ENCODE measurements at places on chromosomes 13 and 19. TPM values are rescaled to one million over a fixed set of nuclear protein-coding genes. Genes with fewer than 3 reads are reported as not detected.

ZNF90 gene
- 114 TPM for total RNA-seq

VSIG10L gene
- 14.1 TPM for total RNA-seq

CPB2 gene
- total RNA-seq, result not detected

COL4A1 gene
- 75.0 TPM for total RNA-seq

ANGPTL8 gene
- total RNA-seq, result not detected

C19orf67 gene
- total RNA-seq, result 0.35 TPM

ZNF709 gene
- total RNA-seq, result 3.0 TPM

KCNN1 gene
- 17.2 TPM for total RNA-seq

MCEMP1 gene
- not detected for total RNA-seq

FFAR1 gene
- total RNA-seq, result not detected

ZNF865 gene
- total RNA-seq, result 21.7 TPM

- no peaks in the 10 kb centered on the region for H3K4me1 ChIP-seq
- H3K27ac ChIP-seq, result no peak overlapping the region
- no peaks in the 10 kb centered on the region for H3K27me3 ChIP-seq
- no peak for DNase-seq
- no peaks in the 10 kb centered on the region for H3K36me3 ChIP-seq
Measured at GRCh38 chr13:112142401-112142930, 75.5 kb downstream of the SOX1 start.

DNA sequence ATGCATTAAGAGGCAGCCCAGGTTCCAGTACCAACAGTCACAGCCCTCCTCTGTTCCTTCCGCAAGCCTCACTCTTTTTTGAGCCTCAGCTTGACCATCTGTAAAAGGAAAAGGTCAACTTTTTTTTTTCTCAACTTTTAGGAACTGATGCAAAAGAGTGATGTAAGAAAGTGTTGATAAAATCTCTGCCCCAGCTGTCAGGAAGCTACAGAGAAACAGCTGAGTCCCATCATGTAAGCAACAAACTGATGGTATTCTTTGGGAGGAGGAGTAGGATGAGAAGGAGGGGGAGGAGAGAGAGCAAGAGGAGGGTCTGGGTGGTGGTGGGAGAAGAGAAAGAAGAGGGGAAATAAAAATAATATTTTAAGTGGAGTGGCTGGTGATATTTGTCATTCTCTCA lies 233.9 kb upstream of the TSHZ3 start:
- H3K4me3 ChIP-seq, result no peak overlapping the region
- H3K36me3 ChIP-seq, result no peaks in the 10 kb centered on the region
- no peak overlapping the region for H3K27ac ChIP-seq

DNA sequence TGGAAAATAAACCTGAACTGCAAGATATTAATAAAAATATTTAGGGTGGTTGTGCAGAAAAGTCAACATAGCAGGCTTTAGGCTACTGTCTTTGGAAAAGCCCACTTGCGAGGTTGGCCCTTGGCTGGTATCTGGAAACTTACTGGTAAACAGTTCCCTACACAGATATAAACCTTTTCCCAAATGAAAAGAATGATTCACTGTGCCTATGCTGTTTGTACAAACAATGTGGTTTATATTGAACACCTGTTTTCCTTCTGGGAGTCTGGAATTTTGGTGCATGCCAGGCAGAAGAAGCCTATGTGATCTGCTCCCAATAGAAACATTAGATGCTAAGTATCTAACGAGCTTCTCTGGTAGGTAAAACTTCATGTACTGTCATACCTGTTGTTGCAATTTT lies 29.7 kb upstream of the SOHLH2 start:
- no peaks in the 10 kb centered on the region for H3K4me1 ChIP-seq
- peaks cover 43% of the 10 kb centered on the region for H3K36me3 ChIP-seq
- no peaks in the 10 kb centered on the region for H3K27me3 ChIP-seq
- H3K27ac ChIP-seq, result no peak overlapping the region
- no peak for DNase-seq

- peak within 1 kb of the TSS; percentile 36 for H3K27ac ChIP-seq
- H3K4me1 ChIP-seq, result peaks cover 17% of the 10 kb centered on the region
- DNase-seq, result peak; percentile 83
- H3K27me3 ChIP-seq, result peaks cover 44% of the 10 kb centered on the region
- peaks cover 10% of the 10 kb centered on the region for H3K36me3 ChIP-seq
- H3K4me3 ChIP-seq, result peak within 1 kb of the TSS; percentile 65
Measured at GRCh38 chr19:3868770-3869456, at the start of gene ZFR2. Gene ZFR2, minus strand, starts transcription at chr19:3869038. Its CDS starts 21 bp downstream, at chr19:3869017.

- no peak for DNase-seq
- peaks cover 7% of the 10 kb centered on the region for H3K36me3 ChIP-seq
- no peak overlapping the region for H3K4me3 ChIP-seq
- no peaks in the 10 kb centered on the region for H3K27me3 ChIP-seq
Measured at GRCh38 chr19:40745402-40745780, 4.9 kb downstream of the ACTMAP start.

- no peaks in the 10 kb centered on the region for H3K4me1 ChIP-seq
- H3K27ac ChIP-seq, result no peak overlapping the region
- no peak overlapping the region for H3K4me3 ChIP-seq
- DNase-seq, result no peak
- no peaks in the 10 kb centered on the region for H3K27me3 ChIP-seq
Measured at GRCh38 chr13:31236211-31236786, 36.5 kb downstream of the B3GLCT start.

DNA sequence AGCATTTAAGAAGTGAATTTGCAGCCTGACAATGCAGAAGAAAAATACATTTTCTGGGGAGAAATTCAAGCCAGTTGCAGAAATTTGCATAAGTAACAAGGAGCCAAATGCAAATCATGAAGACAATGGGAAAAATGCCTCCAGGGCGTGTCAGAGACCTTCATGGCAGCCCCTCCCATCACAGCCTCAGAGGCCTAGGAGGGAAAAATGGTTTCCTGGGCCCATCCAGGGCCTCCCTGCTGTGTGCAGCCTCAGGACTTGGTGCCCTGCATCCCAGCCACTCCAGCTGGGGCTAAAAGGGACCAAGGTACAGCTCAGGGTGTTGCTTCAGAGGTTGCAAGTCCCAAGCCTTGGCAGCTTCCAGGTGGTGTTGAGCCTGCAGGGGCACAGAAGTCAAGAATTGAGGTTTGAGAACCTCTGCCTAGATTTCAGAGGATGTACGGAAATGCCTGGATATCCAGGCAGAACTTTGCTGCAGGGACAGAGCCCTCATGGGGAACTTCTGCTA lies 16.7 kb upstream of the ITM2B start:
- H3K4me3 ChIP-seq, result no peak overlapping the region
- DNase-seq, result no peak

- H3K27ac ChIP-seq, result no peak overlapping the region
- no peak for DNase-seq
- peaks cover 15% of the 10 kb centered on the region for H3K36me3 ChIP-seq
- no peak overlapping the region for H3K4me3 ChIP-seq
Measured at GRCh38 chr13:34594507-34594906, 347.6 kb upstream of the NBEA start.

DNA sequence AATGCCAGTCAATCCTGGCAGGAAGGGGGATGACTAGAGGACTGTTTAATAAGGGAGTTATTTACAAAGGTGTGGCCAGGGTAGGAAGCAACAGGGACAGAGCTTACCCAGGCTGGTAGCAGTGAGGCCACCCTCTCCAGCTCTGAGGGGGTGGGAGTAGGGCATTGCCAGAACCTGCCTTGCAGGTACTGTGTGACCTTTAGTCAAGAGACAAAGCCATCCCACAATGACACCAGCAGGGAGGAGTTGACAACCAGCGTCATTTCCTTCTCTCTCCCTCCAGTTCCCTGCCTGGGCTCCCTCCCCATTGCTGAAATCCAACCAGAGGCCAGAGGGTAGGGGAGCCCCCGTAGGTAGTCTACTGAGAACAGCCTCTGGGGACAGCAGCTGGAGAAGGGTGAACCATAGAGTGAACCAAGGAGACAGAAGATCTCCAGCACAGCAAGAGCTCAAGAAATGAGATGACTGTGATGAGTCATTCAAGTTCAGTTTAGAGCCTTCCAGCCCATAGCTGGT lies 33.3 kb upstream of the SPATA13 start:
- DNase-seq, result no peak
- H3K36me3 ChIP-seq, result peaks cover 12% of the 10 kb centered on the region
- no peak overlapping the region for H3K4me3 ChIP-seq
- peaks cover 29% of the 10 kb centered on the region for H3K4me1 ChIP-seq
- no peak overlapping the region for H3K27ac ChIP-seq

GRCh38 chr13:114127473-114128347 lies 4.7 kb downstream of the RASA3 start:
- peaks cover 10% of the 10 kb centered on the region for H3K27me3 ChIP-seq
- no peak overlapping the region for H3K4me3 ChIP-seq
- no peak for DNase-seq

DNA sequence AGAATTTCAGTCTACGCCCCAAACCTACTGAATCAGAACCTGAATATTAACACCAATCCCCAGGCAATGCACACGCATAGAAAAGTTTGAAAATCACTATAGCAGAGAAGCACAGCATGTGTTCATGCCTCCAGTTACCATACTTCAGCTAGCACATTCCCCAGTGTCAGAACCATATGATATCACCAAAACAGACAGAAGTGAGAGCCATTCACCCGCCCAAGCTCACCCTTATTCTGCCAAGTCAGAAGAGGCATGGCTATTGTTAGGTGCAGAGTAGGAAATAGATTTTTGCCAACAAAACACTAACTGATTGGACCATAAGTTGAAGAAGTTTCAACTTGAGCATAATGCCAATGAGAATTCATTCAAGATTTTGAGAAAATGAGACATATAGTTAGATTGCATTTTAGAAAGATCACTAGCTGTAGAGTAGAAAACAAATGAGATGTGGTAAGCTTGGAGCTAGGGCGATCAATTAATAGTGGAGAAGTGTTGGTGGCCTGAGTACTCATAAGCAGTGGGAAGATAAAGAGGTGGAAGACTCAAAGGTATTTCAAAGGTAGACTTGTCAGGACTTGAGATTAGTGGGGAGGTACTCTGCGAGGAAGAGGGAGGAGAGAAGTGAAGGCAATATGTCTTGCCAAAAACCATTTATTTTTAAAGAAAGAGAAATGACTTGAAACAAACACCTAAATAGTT lies 492.4 kb downstream of the SUCLA2 start:
- no peaks in the 10 kb centered on the region for H3K36me3 ChIP-seq
- H3K4me1 ChIP-seq, result no peaks in the 10 kb centered on the region
- DNase-seq, result no peak
- no peaks in the 10 kb centered on the region for H3K27me3 ChIP-seq
- no peak overlapping the region for H3K4me3 ChIP-seq

GRCh38 chr19:3365836-3366752 lies at the start of gene NFIC:
Gene NFIC, plus strand, starts transcription at chr19:3366583. Its CDS starts 54 bp downstream, at chr19:3366637.
- no peak for DNase-seq
- no peak within 1 kb of the TSS for H3K27ac ChIP-seq
- peaks cover 49% of the 10 kb centered on the region for H3K4me1 ChIP-seq
- H3K36me3 ChIP-seq, result no peaks in the 10 kb centered on the region

- H3K4me3 ChIP-seq, result no peak overlapping the region
- peaks cover 53% of the 10 kb centered on the region for H3K36me3 ChIP-seq
- H3K4me1 ChIP-seq, result no peaks in the 10 kb centered on the region
- no peak for DNase-seq
- H3K27ac ChIP-seq, result no peak overlapping the region
Measured at GRCh38 chr19:5220361-5220760, 120.3 kb downstream of the PTPRS start.

- no peak overlapping the region for H3K27ac ChIP-seq
- H3K27me3 ChIP-seq, result no peaks in the 10 kb centered on the region
Measured at GRCh38 chr13:28615916-28616446, 42.9 kb upstream of the POMP start.

DNA sequence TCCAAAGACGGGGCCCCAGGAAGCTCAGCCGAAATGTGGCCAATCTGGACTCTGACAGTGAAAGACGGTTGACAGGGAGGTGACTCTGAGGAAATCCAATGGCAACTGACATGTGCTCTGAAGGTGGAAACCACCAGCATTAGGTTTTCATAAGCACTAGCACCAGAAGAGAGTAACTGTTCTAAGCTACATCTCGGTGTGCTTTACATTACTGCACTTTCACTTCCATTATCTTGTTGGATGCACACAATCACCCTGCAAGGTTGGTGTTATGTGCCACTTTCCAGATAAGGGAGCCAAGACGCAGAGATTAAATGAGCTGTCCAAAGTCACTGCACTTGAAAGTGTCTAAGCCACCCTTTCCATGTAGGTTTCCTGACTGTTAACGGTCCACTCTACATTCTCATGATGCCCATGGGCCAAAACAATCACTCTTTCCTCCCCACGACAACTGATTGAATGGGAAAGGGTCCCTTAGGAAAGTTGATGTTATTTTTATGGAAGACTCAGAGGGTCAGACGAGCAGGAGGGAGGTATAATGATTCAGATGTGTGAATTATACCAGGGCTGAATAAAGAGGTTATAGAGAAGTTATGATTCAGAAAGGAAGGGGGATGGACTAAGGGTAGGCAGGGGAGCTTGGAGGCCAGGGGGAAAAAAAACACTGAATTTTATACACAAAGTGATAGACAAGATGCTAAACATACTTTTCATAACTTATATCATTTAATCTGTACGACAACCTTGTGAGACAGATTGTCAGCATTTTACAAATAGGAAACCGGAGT lies 52.8 kb downstream of the RUBCNL start:
- no peak for DNase-seq
- H3K27ac ChIP-seq, result no peak overlapping the region
- H3K4me3 ChIP-seq, result no peak overlapping the region
- no peaks in the 10 kb centered on the region for H3K27me3 ChIP-seq

DNA sequence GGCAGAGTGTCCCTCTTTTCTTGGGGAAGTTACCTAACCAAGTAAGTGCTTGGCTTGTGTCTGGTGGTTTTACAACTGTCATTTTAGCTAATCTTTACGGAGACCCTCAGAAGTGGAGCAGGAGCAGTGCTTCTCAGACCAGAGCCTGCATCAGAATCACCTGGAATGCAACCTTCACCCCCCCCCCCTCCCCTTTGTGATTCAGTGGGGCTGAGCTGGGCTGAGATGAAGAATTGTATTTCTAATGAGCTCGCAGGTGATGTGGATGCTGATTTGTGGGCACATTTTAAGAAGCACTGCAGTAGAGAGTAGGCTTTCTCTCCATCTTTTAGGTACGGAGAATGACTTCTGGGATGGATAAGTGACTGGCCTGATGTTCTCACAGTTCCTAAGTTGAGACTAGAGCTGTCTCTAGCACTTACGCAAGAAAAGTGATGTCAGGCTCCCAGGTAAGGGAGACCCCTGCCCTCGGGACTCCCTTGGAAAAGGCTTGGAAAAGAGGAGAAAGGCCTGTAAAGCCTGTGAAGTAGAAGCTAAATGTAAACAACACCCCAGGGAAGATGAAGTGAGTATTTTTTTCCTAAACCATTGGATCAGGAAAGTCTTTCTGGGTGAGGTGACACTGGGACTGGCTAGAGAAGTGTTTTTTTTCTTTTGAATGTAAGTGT lies 23.3 kb upstream of the RNF113B start:
- H3K36me3 ChIP-seq, result peaks cover 26% of the 10 kb centered on the region
- no peak for DNase-seq
- no peaks in the 10 kb centered on the region for H3K27me3 ChIP-seq
- peaks cover 43% of the 10 kb centered on the region for H3K4me1 ChIP-seq
- peak overlapping the region; percentile 59 for H3K4me3 ChIP-seq
- H3K27ac ChIP-seq, result peak overlapping the region; percentile 86

DNA sequence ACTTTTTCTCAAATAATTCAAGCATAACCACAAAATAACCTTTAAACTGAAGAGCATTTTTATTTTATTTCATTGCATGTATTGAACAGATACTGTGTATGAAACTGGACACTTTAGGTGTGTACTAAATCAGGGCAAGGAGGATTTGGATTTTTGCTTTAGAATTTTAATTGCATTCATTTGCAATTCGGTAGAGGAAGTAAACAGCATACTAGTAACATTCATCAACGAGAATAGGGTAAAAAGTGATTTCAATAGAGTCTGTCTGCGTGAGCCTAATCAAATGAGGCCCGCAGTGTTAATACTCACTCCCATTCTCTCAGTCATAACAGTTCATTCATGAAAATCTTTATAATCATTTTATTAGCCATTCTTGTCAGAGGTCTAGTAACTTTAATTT lies 200.2 kb downstream of the SPRY2 start:
- peaks cover 20% of the 10 kb centered on the region for H3K4me1 ChIP-seq
- no peaks in the 10 kb centered on the region for H3K27me3 ChIP-seq
- no peak for DNase-seq
